ENCODE measurements at places on chromosomes 4 and X. TPM values are rescaled to one million over a fixed set of nuclear protein-coding genes. Genes with fewer than 3 reads are reported as not detected.

DNA sequence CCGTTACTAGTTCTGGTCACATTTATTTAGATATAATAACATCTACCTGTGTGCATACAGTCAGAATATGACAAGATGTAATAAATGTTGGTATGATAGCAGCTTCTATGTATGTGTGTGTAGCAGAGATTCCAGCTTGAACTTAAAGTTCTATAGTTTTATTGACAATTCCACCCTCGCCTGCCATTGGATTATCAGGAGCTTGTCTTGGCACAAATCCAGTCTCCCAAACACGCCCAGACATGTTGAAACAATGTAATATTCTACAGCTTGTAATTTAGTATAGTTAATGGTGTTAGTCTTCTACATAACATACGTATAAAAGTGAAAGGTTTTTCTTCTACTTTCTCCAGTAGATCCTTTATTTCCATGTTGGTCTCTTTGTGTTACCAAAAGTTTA, 44.4 kb downstream of the BBS12 start:
- DNase-seq: no peak

FAM13A gene
- total RNA-seq: 4.5 TPM

DNA sequence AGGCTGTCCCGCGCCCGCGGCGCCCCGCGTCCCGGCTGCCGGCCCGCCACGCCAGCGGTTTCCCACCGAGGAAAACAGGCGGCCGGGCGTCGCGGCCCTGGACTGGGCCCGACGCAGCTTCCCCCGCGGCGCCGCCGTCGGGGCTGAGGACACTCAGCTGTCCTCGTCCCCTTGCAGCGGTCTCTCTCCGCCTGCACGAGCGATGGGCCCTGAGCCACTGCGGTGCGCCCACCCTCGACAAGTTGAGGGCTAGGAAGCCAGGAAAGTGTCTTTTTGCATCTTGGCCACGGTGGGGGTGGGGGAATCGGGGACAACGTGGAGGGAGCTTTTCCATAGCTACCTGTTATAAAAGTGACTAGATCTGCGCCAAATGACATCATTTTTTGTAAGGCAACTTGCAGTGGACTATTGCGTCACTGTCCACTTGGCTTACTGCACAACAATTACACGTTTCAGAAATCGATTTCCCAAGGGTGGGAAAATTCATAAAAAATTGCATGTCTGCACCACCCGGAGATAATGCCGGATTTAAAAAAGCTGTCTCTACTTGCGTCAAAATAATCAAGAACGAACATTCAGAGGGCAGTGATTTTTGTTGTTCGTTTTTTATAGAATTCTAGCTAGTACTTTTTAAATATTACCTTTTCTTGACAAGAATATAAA, 1.1 kb downstream of the KLHL15 start:
- DNase-seq: no peak

DNA sequence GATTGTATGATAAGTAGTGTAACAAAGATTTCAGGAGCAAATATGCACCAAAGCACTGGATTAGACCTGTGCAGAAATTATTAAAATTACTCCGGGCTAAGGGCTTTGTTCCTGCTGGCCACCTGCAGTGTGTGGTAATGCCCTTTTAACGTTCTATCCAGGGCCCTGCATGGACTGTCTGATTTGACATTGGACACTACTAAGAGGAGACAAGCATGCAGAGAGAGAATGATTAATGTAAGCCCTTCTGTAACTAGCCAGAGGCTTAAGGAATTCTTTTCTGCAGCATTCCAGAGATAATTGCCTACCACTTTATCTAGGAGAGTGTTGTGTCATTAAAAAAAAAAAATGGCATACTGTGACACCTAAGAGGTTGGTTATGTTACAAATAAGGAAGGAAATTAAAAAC, 117.0 kb downstream of the PCDH7 start:
- no peak for DNase-seq

- DNase-seq: no peak
Observed at GRCh38 chrX:96982161-96982560, 98.5 kb downstream of the RPA4 start.

- no peak for DNase-seq
Observed at GRCh38 chr4:56742080-56742871, 61.2 kb upstream of the HOPX start.

GRCh38 chrX:24259544-24260240, 54.2 kb downstream of the SUPT20HL2 start:
- no peak for DNase-seq

- DNase-seq: no peak
Observed at GRCh38 chr4:10593130-10593529, 91.4 kb downstream of the CLNK start.

DNA sequence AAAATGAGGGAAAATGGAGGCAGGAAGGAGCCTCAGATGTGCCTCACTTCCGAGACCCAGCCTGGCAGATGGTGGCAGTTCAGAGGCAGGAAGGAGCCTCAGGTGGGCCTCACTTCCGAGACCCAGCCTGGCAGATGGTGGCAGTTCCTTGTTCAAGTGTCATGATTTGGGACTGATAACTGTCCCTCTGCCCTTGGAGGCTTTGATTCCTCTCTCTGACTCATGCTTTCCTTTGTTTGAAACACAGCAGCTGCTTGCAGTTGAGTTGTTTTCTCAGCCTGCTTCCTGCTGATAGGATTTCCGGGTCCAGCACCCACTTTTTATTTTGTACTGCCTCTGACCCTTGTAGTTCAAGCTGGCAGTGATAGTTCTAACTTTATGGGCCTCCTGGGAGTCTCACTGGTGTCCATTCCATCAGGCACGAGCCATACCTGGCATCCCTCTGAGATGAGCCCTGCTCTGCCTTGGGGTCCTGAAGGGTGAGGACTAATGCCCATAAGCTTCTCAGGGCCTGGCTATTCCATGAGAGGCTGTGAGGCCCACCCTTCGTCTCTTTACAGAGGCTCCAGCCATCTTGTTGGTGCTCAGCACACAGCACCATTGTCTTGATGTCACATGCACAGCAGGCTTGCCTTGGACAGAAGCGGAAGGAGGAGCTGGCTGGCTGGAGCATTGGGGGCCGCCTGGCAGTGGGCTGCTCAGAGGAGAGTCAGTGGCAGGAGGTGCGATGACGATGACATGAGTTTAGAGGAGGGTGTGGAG, 13.0 kb downstream of the RGS12 start:
- DNase-seq: no peak

ADAMTS3 gene
- total RNA-seq: not detected

DNA sequence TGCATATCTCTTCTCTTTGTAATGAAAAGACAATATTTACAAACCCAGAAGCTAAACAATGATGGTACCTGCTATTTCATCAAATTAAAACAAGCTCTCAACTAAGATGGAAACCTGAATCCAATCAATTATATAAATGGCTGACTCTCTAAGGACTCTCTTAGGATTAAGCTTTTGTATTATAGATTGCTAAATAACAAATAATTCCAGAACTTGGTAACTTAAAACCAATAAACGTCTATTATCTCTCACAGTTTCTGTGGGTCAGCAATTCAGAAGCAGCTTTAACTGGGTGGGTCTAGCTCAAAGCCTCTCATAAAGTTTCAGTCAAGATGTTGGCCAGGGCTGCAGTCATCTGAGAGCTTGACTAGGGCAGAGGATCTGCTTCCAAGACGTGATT, 12.4 kb downstream of the PHKA2 start:
- DNase-seq: no peak

DNA sequence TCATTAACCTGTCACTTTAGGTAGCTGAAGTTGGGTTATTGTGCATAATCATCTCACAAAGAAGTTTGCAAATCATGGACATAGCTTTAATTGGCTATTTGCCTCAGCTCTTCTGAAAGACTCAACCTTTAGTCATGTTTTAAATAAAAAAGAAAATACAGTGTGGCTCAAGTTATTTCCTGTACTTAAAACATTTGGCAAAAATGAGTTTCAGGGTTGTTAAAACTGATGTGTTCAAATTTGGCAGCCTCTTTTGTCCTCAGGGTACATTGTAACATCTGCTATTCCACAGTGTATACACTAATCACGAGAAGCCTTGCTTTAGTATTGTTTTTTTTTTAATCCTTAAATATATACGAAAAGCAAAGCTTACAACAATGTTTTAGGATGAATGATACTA, 31.5 kb upstream of the HPGD start:
- no peak for DNase-seq

DNA sequence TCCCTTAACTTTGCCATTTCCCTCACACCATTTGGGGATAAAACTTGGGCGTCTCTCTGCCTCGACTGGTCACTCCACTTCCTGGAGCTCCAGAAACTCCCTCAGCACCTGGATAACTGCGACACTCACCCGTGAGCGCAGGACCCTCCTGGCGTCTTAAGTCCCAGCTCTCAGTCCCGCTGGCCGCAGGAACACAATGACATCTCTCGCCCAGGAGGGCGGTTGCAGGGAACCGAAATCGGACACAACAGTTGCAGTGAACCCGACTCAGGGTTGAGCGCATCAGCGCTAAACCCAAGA, 370.9 kb upstream of the SMIM31 start:
- DNase-seq: no peak

MTNR1A gene
- not detected for total RNA-seq

Measured in activated T-helper 2 cell treated with anti-CD3 and anti-CD28 coated beads, Interferon-gamma antibody, Interleukin-2, Interleukin-4, amounts not matched to agents 10 μg/mL and 5 μg/mL and 100 μg/mL, durations not matched to agents 14 hours and 24 hours and 36 hours (primary cell).